ENCODE measurements at places on chromosomes 16 and 17. TPM values are rescaled to one million over a fixed set of nuclear protein-coding genes. Genes with fewer than 3 reads are reported as not detected.
A peak's percentile ranks its signal among the peaks of the same experiment; 100 is the strongest.

- no peak for DNase-seq
These were observed 295.4 kb upstream of the AXIN2 start for GRCh38 chr17:65856865-65857264.

GRCh38 chr17:61285526-61286320 is 113.9 kb upstream of the TBX2 start:
- no peak for DNase-seq

DNA sequence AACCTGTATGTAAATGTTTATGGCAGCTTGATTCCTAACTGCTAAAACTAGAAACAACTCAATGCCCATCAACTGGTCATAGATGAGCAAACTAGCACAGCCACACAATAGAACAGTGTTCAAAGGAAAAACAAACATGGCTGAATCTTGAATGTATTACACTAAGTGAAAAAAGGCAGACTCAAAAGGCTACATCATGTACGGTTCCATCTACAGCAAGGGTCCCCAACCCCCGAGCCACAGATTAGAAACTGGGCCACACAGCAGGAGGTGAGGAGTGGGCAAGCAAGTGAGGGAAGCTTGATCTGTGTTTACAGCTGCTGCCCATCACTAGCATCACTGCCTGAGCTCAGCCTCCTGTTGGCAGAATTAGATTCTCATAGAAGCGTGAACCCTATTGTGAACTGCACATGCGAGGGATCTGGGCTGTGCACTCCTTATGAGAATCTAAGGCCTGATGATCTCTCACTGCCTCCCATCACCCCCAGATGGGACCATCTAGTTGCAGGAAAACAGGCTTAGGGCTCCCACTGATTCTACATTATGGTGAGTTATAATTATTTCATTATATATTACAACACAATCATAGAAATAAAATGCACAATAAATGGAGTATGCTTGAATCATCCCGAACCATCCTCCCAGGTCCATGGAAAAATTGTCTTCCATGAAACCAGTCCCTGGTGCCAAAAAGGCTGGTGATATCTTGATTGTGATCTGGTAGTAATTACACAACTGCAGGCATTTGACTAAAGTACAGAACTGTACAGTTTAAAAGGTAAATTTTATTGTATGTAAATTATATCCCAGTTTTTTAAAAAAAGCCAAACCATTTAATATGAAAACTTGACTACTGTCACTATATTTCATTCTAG is 7.7 kb downstream of the CEP20 start:
- no peak for DNase-seq

DNA sequence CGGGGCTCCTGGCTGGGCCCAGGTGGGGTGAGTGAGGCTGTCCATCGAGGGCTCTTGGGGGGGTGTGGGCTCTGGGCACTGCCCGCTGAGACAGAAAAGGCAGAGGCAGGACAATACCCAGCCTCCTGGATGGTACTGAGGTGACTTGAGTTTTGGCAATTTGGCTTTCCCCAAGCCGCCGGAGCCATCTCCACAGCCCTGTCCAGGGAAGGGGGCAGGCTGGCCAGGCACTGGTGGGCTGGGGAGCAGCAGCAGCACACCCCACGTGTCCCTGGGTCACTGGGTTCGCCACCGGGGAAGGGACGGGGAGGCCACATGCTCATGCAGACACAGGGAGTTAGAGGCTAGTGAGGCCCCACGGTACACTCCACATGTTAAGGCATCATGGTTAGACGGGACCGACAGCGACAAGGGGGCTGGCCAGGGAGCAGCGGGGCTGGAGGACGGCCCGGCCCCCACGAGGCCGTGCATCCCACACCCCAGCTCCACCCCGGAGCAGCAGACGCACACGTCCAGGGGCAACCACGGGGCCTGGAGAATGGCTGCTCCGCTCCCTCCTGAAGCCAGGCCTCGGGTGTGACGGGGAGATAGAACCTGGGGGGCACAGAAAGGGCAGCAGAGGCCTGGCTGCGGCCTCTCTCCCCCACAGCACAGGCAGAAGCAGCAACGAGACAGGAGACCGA is 3.0 kb downstream of the ARHGDIA start:
- no peak for DNase-seq

DNA sequence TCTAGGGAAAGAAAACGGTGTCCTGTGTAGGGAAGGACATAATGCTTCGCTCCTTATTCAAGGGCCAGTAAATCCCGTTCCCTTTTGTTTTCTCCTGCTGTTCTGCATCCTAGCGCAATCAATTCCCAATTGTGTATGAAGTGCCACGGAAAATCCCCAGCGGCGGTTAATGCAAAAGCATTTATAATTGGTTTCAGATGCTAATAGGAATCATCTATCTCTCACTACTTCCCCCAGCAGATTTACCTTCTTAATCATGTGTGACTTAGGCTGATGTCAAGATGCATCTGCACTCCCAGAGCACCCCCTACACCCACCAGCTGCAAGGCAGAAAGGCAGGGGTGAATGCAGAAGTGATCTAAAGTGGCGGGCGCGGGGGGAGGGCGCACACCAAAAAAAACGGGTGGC is 32.7 kb upstream of the SSTR2 start:
- no peak for DNase-seq

DNA sequence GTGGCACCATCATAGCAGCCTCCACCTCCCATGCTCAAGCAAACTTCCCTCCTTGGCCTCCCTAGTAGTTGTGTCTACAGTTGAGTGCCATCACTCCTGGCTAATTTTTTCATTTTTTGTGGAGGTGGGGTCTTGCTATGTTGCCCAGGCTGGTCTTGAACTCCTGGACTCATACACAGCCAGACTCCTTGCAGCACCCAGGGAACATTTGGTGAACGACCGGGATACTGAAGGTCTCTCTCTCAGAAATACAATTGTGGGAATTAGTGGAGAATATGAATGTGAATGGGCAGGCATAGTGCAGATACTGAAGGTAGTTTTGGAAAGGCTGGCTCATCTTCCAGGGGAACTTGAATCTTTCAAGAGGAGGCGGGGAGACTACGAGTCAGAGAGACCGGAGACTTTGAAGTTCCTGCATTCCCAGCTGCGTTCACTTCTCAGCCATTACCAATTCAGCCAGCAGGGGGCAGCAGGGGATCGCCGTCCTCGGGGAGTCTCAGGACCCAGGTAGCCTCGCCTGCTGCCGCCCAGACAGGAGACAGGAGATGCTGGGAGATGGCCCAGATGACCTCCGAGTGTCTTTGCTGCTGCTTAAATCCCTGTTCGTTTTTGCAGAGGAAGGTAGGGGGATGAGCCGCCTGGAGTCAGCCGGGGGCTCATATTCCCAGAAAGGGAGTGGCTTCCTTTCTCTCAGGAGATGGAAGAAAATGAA is 68.6 kb downstream of the HAPSTR1 start:
- DNase-seq: no peak

- peak; percentile 62 for DNase-seq
These were observed 2.1 kb upstream of the HES7 start for GRCh38 chr17:8125947-8126490.

- no peak for DNase-seq
These were observed 2.3 kb downstream of the TEDC2 start for GRCh38 chr16:2462031-2462866.

DNA sequence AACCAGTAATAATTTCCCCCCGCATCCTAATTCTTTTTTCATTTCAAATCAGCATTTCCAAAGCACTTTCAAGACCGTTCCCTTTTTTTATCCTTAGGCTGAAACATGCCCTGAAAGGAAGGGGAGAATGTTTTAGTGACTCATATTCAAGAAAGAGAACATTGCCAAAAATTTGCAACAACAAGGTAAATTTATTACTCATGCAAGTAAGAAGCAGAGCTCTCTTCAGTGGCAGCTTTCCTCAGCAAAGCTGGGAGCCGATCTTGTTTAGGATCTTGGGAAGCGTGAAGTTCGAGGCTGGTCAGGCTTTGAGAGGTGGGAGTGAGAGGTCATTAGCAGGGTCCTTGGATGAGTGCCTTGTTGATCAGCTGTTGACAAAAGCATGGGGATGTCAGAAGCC is 129.5 kb downstream of the PRKCA start:
- no peak for DNase-seq

DNA sequence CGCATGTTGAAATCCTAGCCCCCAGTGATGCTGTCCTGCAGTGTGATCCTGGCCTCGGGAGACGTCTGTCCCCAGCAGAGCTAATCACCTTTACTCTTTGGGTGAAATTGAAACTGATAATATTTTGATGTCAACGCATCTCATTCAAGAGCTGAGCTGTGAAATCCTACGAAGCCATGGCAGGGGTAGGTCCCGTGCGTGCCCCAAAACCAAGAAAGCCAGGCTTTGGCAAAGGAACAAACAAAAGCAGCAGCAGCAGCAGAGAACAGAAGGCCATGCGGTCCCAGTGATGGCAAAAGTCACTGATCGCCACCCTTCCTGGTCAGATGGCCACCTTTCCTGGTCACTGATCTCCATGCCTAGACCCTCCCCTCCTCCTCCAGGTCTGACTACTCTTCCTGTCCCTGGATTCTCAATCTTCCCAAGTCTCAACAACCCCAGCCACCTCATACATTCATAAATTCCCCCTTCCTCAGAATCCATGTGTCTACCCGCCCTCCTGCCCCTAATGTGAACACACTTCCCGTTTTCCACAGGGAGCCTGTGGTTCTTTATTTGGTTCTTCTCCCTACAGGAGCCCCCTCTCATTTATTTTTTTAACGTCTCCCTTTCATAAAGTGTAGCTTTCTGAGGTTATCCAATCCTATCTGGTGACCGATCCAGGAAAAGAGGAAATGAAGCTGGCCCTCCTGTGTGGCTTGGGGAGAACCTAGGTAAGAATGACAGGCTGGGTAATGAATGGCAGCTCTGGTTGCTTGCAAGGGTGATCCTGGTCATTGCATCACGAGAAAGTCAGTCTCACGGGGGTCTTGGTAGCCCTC is 50.3 kb downstream of the CPPED1 start:
- DNase-seq: no peak

The CRHR1 gene
- 0.05 TPM for total RNA-seq

The KCTD13 gene
- 4.4 TPM for total RNA-seq

The KRTAP2-2 gene
- not detected for total RNA-seq

The HSPB9 gene
- total RNA-seq: 0.05 TPM

Measured in thymus (tissue), 14 donors.